ENCODE measurements at places on chromosomes 16 and 17. TPM values are rescaled to one million over a fixed set of nuclear protein-coding genes. Genes with fewer than 3 reads are reported as not detected.

KRT17 gene
- total RNA-seq: not detected

ABCA3 gene
- 8.9 TPM for total RNA-seq

COL1A1 gene
- total RNA-seq: 89.5 TPM

PDILT gene
- not detected for total RNA-seq

USP43 gene
- not detected for total RNA-seq

PRR35 gene
- total RNA-seq: not detected

SMIM5 gene
- 12.2 TPM for total RNA-seq

DNA sequence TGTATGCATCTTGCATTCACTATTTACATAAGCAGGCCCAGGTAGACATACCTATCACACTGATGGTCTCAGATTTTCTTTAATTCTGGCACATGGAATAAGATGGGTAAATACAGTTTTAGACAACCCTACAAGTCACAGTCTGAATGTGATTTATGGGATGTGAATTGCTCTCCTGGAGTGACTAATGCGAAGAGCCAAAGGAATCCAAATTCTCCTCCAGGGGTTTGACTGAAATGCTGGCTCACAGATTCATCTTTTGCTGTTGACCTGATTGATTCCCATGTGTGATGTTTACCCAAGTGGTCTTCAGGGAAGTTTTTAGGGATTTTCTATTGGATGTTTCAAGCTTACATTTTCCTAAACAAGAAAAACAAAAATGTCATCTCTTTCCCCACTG, 277.9 kb upstream of the MON1B start:
- no peak for DNase-seq

DNA sequence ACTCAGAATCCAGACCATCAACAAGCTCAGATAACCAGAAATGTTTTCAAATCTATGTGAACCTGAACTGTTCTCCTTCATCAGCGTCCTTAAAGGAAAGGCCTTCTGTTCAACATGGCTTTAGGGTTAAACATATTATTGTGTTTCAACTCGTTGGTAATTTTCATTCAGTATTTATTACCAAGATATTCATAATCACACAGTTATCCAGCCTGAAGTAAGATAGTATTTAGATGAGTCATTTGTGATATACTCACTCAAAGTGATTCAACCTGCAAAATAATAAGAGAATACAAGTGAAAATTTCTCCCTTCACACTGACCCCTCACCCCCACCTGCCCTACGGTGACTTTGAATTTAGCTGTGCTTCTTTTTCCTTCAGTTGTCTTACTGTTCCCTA, 3.0 kb downstream of the CYLD start:
- DNase-seq: no peak

DNA sequence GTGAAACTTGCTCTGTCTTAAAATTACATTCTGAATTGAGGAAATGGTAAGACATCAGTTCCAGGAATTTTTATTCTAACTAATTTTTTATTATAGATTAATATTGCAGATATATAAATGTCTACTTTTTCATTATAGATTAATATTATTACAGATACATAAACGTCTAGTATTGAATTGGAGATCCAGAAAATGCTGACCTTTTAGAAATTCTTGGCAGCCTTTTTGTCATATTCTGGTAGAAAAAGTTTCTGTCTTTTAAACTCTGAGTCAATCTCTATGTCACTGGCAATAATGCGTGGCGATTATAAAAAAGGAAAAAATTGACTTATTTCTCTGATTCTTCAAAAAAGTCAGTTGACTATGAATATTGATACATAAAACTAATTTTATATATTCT, 8.7 kb downstream of the ERCC4 start:
- no peak for DNase-seq

DNA sequence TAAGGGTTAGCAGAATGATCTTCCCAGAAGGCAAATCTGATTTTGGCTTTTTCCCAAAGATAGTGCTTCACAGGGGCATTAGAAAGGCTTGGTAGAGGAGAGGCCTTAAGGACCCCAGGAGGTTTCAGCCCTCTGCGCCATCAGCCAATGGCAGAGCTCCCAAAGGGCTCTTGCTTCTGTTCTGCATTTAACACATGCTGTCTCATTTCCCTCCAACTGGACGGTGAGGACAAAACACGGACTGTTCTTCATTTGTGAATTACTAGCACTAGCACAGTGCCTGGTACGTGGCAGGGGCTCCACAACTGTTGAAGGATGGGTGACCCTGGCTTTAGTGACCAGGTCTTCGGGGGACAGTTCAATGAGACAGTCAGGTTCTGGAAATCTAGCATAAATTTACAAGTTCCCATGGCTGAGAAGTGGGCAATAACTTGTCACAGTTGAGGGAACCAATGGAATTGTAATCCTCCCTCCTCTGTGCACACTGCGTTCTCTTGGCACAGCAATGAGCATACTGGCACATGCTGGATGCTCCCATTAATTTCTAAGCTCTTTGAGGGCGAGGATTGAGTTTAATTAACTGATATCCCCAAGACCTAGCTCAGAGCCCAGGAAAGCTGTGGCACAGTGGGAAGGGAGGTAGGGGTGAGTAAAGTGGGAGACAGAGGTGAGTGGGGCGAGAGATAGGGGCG, 45.4 kb downstream of the COG7 start:
- DNase-seq: no peak

DNA sequence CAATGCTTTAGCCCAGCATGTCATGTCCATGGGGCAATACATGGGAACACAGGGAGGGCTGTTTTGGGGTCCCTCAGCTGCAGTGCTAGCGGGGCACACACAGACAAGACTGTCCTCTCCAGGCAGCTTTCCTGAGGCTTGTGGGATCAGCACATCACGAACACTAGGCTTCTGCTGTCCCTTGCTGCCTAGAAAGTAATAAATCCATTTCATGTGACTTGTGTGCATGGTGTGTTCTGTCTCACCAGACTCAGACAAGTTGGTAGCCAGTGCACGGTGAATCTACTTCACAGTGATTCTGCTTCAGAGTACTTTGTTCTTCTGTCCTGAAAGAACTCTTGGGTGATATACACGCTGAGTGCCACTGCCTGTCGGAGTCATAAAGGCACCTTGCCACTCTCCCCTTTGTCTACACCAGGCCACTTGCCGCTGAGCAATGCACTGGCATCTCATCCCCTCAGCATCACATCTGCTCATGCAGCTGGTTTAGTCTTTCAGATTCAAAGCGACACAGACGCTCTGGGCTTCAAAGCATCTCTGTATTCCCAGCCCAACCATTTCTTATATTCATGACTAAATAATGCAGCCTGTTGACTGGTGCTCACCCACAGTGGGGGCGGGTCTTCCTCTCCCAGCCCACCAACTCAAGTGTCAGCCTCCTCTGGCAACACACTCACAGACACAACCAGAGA, 95.2 kb upstream of the COX10 start:
- DNase-seq: no peak

GRCh38 chr16:66508248-66508913, 41.5 kb downstream of the TK2 start:
- no peak for DNase-seq

GRCh38 chr16:84617041-84617790, 662 bp downstream of the COTL1 start:
- DNase-seq: peak; percentile 72

DNA sequence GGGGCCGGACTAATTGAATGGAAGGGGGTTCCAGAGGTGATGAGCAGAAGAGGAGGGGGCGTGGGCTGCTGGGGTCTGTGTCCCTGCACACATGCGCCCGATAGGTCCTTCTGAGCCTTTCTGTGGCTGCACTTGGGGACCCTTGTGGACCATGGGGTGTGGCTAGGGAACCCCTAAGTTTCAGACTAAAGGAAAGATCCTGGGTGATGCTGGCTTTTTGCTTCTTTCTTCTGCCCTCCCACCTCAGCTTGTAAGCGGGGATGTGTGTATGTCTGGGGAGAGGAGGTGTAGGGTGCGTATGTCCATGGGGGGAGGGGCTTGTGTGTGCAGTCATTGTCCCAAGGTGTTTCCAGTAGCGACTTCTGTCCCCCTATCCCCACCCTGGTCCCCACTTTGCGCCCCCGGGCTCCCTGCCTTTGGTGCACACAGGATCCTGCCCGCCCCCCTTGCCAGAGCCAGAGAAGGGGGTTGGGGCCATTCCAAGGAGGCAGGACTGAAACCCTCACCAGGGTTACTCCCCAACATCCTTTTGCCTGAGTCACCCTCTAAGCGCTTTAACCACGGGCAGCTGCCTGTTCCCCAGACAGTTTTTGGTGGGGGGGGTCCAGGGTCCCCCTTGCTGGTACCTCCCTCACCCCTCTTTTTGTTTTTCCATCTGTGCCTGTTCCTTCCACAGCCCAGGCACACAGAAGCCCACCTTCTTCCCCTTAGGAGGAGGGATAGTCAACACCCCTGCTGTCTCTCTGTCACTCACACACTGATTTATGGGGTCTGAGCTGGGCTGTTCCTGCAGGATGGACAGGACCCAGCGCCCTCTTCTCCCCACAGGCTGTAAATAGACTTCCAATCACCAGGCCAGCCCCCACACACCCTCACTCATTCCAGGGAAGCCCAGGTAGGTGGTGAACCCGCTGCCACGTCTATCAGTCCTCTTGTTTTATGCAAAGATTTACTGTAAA, 83.2 kb downstream of the ARHGAP23 start:
- DNase-seq: no peak

GRCh38 chr17:56985371-56986162, 7.6 kb downstream of the SCPEP1 start:
- no peak for DNase-seq

DNA sequence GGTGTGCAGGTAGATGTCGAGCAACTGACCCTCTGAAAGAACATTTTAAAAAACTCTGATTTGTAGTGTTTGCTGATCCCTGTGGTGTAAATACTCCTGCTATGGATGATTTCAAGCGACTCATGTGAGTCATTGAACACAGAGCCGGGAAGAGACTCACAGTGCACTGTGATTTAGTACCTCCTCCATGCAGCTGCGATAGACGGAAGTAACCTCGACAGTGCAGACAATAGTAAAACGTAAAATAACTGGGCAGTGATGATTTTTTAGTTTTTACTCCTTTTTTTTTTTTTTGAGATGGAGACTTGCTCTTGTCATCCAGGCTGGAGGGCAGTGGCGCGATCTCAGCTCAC, 8.7 kb downstream of the TBX21 start:
- no peak for DNase-seq

GRCh38 chr17:8016632-8017424, 14.4 kb downstream of the GUCY2D start:
- peak; percentile 65 for DNase-seq

DNA sequence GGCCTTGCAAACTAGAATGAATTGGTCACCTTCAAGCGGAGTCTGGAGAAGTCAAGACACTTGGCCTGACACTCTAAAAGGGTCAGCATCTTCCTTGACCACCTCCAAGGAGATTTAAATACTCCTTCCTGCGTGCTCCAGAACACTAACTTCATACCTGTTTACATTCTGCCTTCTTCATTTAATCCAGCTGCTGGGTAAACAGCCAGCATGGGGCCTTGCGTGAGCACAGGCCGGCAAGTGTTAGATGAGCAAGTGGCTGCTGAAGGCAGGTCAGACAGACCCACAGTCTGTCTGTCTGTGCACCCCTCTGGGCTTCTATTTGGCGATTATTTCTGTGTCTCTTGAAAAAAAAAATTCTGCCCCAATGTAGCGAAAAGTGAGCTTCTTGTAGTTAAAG, 153.8 kb downstream of the MSI2 start:
- DNase-seq: no peak

DNA sequence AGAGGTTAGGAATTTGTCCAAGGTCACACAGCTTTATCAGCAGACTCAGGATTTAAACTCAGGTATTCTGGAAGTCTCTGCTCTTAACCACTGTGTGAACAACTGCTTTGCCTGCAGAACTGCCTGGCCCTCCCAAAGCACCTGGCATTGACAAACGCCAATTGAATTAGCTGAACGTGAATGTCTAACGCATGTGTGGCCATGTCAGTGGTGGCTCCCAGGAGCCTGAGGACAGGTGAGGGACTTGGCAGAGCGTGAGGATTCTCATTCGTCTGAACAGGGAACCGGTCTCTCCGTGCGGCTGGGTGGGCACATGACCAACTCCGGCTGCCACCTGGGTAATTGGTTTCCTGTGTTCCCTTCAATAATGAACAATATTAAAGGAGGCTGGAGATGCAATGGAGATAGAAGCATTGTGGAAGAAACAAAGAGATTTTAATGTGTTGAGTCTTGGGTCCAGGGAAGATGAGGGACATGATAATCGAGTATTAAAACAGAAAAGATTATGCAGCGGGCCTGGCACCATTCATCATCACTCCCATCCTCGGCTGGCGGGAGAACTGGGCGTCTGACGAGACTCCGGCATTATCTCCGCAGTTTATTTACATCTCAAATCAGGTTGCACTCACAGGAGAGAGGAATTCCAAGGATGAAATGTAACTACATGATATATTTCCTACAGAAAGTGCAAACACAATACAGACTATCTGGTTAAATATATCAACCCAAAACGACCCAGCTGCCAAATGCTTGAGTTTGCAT, 113.5 kb downstream of the NPIPB5 start:
- no peak for DNase-seq

- DNase-seq: peak; percentile 81
These were observed 12.1 kb downstream of the METRNL start for GRCh38 chr17:83091257-83092141.

- DNase-seq: peak; percentile 87
These were observed 8.0 kb upstream of the WFDC1 start for GRCh38 chr16:84286578-84287240.

- DNase-seq: peak; percentile 96
These were observed at the start of gene CBX1 for GRCh38 chr17:48101012-48101720. Gene CBX1 (minus strand): TSS chr17:48101478. CDS start chr17:48077004, 24,474 bp downstream.

Measured in right cardiac atrium (tissue), 5 donors.